Thyroid gland (tissue), 4 donors: ENCODE measurements at places on chromosomes 3 and 15. TPM values are rescaled to one million over a fixed set of nuclear protein-coding genes. Genes with fewer than 3 reads are reported as not detected.

Gene COLQ
- total RNA-seq, result 0.81 TPM

Gene CLDN18
- not detected for total RNA-seq

Gene TXNRD3
- 19.3 TPM for total RNA-seq

Gene SLC22A14
- total RNA-seq, result not detected

Gene CIDEC
- 3.8 TPM for total RNA-seq

DNA sequence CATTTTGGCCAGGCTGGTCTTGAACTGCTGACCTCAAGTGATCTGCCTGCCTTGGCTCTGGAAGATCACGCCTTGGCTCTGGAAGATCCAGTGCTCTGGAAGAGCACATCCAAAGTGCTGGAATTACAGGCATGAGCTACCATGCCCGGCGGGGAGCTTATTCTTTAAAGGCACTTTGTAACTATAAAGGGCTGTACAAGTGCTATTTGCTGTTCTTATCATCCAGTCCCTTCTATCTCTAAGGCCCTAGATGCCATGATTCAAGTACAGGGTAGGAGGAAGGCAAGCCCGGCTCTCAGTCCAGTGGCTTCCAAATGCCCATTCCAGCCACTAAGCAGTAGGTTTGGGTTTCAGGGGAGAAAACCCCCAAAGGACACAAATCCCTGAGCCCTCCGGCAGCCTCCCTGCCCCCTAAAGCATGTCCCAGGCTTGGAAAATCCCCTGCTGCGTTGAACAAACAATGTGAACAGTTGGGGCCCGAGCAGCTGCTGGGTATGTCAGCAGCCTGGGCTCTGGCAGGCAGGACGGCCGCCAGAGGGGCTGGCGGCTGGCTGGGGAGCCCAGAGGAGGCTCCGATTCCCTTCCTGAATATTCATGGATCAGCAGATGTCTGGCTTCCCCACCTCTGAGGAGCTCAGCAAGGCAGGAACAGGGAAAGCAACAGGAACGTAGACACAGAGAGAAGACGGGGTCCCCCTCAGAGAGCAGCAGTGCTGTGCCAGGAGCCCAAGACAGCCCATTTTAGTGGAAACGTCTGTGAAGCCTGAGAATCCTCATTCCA is 7.7 kb downstream of the IGDCC4 start:
- no peaks in the 10 kb centered on the region for H3K36me3 ChIP-seq
- peaks cover 11% of the 10 kb centered on the region for H3K4me1 ChIP-seq
- H3K4me3 ChIP-seq, result no peak overlapping the region
- peak; percentile 72 for DNase-seq

GRCh38 chr3:104885214-104885814 is 481.4 kb upstream of the ALCAM start:
- H3K27ac ChIP-seq, result no peak overlapping the region
- no peak for DNase-seq
- no peak overlapping the region for H3K4me3 ChIP-seq
- H3K4me1 ChIP-seq, result no peaks in the 10 kb centered on the region
- no peaks in the 10 kb centered on the region for H3K36me3 ChIP-seq

GRCh38 chr3:195176776-195177175 is 94.2 kb downstream of the XXYLT1 start:
- H3K4me1 ChIP-seq, result peaks cover 30% of the 10 kb centered on the region
- no peak for DNase-seq
- no peaks in the 10 kb centered on the region for H3K36me3 ChIP-seq
- H3K4me3 ChIP-seq, result no peak overlapping the region

DNA sequence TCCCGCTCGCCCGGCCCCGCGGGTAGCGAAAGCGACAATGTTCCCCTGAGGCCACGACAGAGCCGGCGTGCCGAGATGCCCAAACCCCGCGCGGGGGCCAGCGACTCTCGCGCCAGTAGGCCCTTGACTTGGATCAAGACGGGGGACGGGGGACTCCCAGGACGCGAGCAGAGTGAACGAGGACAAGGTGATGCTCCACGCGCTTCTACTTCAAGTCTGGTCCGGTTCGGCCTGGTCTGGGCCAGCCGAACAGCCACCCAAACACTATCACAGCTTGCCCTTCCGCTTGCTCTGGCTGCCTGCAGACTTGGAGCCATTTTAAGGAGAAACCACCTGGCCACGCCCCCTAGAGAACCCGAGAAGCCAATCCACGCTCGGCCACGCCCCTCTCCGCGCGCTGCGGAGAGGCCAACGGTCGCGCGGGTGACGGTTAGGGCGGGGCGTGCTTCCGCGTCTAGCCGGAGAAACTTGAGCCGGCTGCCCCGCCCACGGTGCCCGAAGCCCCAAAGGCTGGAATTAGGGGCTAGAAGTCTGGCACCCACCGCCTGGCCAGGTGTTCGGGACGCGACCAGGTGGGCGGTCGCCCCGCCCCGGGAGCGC is 608 bp upstream of the NDUFAF3 start:
- peaks cover 31% of the 10 kb centered on the region for H3K4me1 ChIP-seq
- H3K27ac ChIP-seq, result peak overlapping the region; percentile 100
- DNase-seq, result peak; percentile 100
- H3K4me3 ChIP-seq, result peak overlapping the region; percentile 97

GRCh38 chr3:148962513-148962912 is 28.8 kb upstream of the GYG1 start:
- DNase-seq, result no peak
- no peaks in the 10 kb centered on the region for H3K4me1 ChIP-seq
- H3K4me3 ChIP-seq, result no peak overlapping the region
- no peak overlapping the region for H3K27ac ChIP-seq
- H3K27me3 ChIP-seq, result no peaks in the 10 kb centered on the region
- no peaks in the 10 kb centered on the region for H3K36me3 ChIP-seq

- H3K36me3 ChIP-seq, result no peaks in the 10 kb centered on the region
- H3K4me1 ChIP-seq, result no peaks in the 10 kb centered on the region
- DNase-seq, result no peak
- no peak overlapping the region for H3K27ac ChIP-seq
- H3K27me3 ChIP-seq, result no peaks in the 10 kb centered on the region
These were observed 697.5 kb upstream of the CBLB start for GRCh38 chr3:106566277-106566676.

DNA sequence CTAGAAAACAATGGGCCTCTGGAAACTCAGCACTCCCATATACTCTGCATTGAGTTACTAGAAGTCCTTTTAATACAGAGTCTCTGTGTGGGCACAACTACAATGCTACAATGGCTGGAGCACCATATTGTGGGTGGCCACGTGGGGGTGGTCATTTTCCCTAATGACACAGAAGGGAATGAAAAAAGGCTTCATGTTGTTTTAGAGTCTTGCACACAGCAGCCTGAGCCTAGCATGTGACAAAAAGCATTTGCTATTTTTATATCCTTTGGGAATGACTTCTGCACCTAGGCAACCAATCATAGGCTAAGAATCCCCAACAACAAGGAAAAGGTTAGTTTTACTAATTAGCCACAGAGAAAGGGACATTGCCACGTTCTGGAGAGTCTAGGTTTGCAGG is 120.6 kb downstream of the PPM1L start:
- H3K27ac ChIP-seq, result no peak overlapping the region
- DNase-seq, result no peak
- H3K4me3 ChIP-seq, result no peak overlapping the region
- no peaks in the 10 kb centered on the region for H3K4me1 ChIP-seq
- H3K36me3 ChIP-seq, result no peaks in the 10 kb centered on the region

GRCh38 chr3:8239718-8240695 is 261.6 kb upstream of the LMCD1 start:
- H3K27me3 ChIP-seq, result no peaks in the 10 kb centered on the region
- no peak overlapping the region for H3K4me3 ChIP-seq
- H3K27ac ChIP-seq, result no peak overlapping the region
- no peaks in the 10 kb centered on the region for H3K4me1 ChIP-seq
- no peak for DNase-seq
